ENCODE measurements at places on chromosomes 5 and 9. TPM values are rescaled to one million over a fixed set of nuclear protein-coding genes. Genes with fewer than 3 reads are reported as not detected.

DNAJC25 gene
- 3.6 TPM for total RNA-seq

KIF24 gene
- total RNA-seq = 0.08 TPM

SH3RF2 gene
- 0.60 TPM for total RNA-seq

TEX48 gene
- total RNA-seq = not detected

Data from T-helper 17 cell (primary cell).